ENCODE measurements at places on chromosomes 16 and 17. TPM values are rescaled to one million over a fixed set of nuclear protein-coding genes. Genes with fewer than 3 reads are reported as not detected.

The FOXN1 gene
- total RNA-seq = not detected

The CD300LB gene
- not detected for total RNA-seq

The HSD17B2 gene
- total RNA-seq = 0.38 TPM

The PRCD gene
- 1.9 TPM for total RNA-seq

The TTYH2 gene
- total RNA-seq = 1.5 TPM

The CA4 gene
- not detected for total RNA-seq

The PRDM7 gene
- not detected for total RNA-seq

The TBC1D3I gene
- total RNA-seq = not detected

The ZNF629 gene
- total RNA-seq = 5.4 TPM

The CAPNS2 gene
- total RNA-seq = 0.28 TPM

The SULT1A3 gene
- 1.9 TPM for total RNA-seq

The NAA60 gene
- total RNA-seq = 10.2 TPM

The CHRNE gene
- 0.56 TPM for total RNA-seq

The CDRT15 gene
- not detected for total RNA-seq

The TEKT5 gene
- total RNA-seq = not detected

The SLFN12 gene
- total RNA-seq = 41.2 TPM

The ZNF385C gene
- total RNA-seq = not detected

The SULT1A2 gene
- total RNA-seq = 0.56 TPM

The NPTX1 gene
- total RNA-seq = 5.6 TPM

The CBX2 gene
- total RNA-seq = 1.3 TPM

The FBXW10 gene
- 0.28 TPM for total RNA-seq

The TBC1D3 gene
- total RNA-seq = not detected

The VMO1 gene
- not detected for total RNA-seq

The PRSS8 gene
- not detected for total RNA-seq

The ASPHD1 gene
- 13.0 TPM for total RNA-seq

The TBC1D3E gene
- not detected for total RNA-seq

The SHPK gene
- 11.7 TPM for total RNA-seq

The ABI3 gene
- under 0.01 TPM for total RNA-seq

The LITAFD gene
- not detected for total RNA-seq

The TMEM88 gene
- total RNA-seq = 0.58 TPM

The EPX gene
- total RNA-seq = not detected

The PRR11 gene
- 2.3 TPM for total RNA-seq

The KRT23 gene
- not detected for total RNA-seq
